ENCODE measurements at places on chromosomes 12 and 14.

GRCh38 chr12:130958557-130959140 is 4.9 kb downstream of the ADGRD1 start:
- DNase-seq: no peak

DNA sequence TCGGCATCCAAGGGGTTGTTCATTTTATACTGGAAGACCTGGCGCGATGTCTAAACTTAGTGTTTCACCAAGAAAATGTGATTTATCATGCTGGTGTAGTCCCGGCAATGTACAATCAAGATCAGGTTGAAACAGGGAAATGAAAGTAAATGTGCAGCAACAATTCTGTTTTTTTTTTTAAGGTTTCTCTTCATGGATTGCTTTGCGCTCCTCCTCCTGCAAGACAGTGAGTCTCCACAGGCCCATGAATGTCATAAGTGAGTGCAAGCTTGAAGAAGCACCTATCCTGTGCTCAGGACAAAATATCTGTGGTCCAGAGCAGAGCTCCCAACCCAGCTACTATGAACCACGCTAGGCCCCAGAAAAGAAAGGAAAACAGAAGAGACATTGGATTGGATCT is 143.4 kb downstream of the KCNK10 start:
- no peak for DNase-seq

GRCh38 chr14:77053046-77053841 is 24.7 kb upstream of the IRF2BPL start:
- peak; percentile 89 for DNase-seq

DNA sequence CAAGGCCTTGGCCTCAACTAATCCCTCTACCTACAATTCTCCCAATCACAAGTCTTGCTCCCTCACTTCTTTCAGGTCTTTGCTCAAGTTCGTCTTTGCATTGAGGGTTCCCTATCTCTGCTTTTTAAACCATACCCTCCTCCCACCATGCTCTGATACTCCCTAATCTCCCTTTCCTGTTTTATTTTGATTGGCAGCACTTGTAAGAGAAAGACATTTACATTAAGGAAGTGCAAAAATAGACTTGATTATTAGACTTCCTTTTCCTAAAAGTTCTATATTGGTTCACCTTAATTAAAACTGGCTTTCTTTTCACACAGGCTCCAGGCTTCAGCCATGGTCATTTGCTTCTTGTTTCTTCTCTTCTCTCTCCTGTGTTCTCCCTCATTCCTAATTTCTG is 18.3 kb upstream of the WIF1 start:
- DNase-seq: no peak

DNA sequence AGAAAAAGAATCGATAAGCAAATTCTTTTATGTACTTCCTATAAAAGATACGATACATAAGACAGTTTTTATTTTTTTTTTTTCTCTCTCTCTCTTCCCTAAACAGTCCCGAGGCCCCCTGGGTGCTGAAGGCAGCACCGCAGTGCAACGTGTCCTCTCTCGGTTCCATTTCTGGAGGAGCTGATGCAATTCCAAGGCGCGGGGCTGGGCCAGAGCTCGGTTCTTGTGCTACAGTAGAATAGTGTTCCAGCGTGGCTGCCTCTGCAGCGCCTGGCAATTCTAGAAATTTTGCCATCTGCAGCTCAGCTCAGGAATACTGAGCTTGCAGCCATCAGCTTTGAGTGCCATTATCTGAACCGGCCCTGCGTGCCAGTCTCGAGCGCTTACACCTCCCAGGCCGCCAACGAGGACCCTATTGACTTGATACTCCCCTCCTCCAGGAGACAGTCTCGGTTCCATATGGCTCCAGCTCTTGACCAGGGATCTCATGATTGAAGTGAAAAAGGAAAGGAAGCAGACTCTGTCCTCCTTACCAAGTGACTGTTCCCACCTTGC is 630 bp downstream of the ALDH1L2 start:
- no peak for DNase-seq

DNA sequence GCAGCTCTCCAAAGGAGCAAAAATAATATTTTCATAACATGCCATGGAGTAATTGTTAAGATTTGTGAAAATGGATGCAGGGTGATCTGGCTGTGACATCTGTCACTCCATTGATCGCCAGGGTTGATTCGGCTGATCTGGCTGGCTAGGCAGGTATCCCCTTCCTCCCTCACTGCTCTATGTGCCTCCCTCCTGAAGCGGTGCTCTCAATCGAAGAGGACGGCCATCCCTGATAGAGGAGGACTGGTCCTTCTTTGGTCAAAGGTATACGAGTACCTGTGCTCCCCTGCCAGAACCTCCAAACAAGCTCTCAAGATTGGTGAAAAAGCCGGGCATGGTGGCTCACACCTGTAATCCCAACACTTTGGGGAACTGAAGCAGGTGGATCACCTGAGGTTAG is 47.9 kb downstream of the VCPKMT start:
- DNase-seq: no peak

DNA sequence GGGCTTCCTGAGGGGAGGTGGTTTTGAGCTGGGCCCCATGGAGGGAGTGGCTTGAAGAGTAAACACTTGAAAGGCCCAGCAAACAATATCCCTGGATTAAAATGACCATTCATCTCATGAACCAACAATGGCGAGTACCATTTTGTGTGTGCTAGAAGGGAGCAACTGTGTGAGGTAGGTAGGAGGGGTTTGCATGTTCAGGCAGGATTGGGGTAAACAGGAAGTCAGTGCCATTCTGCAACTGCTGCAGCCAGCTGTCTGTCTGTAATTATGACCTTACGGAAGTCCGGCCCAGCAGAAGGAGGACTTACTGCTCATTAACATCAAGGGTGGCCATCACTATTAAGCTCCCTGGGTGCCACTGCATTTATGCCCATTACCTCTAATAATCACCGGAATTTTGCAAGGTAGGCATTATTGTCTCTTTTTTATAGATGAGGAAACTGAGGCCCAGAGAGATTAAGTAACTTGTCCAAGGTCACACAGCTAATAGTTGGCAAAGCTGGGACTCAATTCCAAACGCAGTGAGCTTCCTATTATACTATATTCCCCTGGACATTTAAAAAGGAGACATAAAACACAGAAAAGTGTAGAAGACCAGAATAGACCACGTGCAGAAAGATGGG is 16.6 kb upstream of the IFI27L2 start:
- no peak for DNase-seq

DNA sequence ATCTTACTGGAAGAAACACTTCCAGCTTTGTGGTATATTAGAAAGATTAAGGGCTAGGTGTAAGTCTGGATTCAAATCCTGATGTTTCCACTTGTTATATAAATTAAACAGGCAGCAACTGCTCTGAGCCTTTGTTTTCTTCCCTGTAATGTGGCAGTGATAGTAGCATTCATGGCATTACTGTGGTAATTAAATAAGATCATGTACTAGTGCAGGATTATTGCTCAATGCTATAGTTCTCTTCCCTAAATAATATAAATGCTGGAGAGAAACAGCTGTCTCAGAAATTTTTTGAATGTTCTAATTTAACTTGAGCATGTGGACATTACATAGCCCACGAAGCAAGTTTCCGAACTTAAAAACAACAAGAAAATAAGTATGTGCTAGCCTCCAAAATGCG is 5.4 kb downstream of the TMEM117 start:
- no peak for DNase-seq

DNA sequence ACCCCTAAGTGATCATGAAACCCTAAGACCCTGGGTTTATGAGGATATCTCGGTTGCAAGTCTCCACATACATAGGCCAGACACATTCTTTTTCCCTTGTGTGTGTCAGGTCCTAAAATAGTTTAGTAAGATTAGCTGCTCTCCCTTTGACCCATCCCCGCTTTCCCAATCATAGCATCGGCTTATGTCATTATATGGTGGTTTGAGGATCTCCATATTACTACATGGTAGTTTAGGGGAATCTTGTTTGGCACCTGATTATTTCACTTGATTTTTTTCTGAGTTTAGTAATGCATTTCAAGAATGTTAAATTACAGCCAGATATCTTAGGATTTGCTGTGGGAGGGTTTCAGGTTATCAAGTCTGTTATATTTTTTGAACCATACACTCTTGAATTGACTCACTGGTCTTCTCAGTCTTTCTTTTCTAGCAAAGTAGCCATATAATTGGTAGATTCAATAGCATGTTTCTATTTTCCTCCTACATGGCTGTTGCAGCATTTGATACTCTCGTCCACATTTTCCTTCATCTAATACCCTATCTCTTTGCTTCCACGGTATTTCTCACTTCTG is 68.3 kb upstream of the TRHDE start:
- DNase-seq: no peak

Data from iPS-NIHi11 (cell line).